ENCODE measurements at places on chromosomes 12 and 14.

- no peak for DNase-seq
Measured at GRCh38 chr14:52021957-52022600, 32.7 kb downstream of the RTRAF start.

DNA sequence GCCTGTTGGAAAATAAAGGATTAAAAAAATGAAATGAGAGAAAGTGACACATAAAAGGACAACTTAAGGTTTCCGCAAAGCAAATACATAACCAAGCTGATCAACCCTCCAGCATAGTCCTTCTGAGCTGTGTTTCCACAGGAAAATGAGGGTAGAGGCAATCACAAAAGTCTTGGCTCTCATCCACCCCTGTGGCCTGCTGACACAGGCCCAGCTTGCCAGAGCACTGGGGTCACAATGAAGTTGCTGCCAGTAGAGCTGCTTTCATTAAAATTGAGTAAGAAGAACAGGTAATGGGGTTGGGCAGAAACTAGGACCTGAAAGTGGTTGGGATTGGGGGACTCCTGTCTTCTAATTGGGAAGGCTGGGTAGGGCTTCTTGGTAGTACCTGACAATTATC lies 65.9 kb downstream of the RERG start:
- no peak for DNase-seq

- DNase-seq: no peak
Measured at GRCh38 chr14:24883576-24883975, 166.4 kb downstream of the STXBP6 start.

- DNase-seq: no peak
Measured at GRCh38 chr12:57517187-57517586, 3.1 kb downstream of the DDIT3 start.

All from activated CD4-positive, alpha-beta T cell treated with anti-CD3 and anti-CD28 coated beads for 48 hours (primary cell).